Mucosa of descending colon (tissue), 3 donors: ENCODE measurements at places on chromosomes 3 and 15. TPM values are rescaled to one million over a fixed set of nuclear protein-coding genes. Genes with fewer than 3 reads are reported as not detected.

Gene HCLS1
- 32.1 TPM for total RNA-seq

Gene UROC1
- not detected for total RNA-seq

DNA sequence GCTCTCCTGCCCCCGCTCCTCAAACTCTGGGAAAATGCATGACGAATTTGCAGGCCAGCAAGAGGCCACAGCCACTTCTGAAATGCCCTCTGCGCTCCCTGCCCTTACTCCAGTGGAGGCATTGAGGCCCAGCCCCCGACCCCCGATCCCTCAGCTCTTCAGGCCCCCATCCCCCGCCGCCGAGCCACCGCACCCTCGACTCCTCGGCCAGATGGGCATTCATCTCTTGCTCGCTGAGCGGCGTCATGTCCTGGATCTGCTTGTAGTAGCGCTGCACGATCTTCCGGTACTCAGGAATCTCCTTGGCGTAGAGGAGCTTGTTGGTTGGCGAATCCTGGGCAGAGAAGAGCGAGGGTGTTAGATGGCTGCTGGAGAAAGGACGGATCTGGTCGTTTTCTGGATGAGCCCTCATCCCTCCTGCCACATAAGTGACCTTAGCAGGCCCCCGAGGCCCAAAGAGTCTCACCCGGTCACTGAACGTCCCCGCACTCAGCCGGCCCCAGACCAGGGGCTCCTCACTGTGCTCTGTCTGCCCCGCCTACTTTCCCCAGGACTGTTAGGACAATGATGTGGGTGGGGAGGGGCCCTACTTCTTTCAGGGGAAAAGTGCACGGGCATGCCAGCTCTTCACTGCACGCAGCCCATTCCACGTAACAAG is 14.0 kb downstream of the H1-8 start:
- DNase-seq: peak; percentile 49

- DNase-seq: no peak
Measured at GRCh38 chr3:14237457-14237856, 58.8 kb downstream of the LSM3 start.

Gene GASK1A
- 10.0 TPM for total RNA-seq

DNA sequence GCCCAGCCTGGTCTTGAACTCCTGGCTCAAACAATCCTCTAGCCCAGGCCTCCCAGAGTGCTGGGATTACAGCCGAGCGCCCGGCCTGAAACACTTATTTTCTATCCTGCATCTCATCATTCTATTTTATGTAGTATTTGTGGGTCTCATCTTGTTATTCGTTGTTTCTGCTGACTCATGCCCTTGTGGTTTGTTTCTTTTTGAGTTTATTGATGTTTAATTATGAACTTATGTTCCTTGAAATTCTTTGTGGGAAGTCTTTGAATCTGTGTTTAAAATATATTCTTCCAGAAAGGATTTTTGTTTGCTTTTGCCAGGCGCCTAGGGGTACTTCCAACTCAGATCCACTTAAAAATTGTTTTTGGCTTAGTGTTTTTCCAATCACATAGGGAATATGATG is 78.3 kb upstream of the C15orf39 start:
- DNase-seq: no peak

- peak; percentile 93 for DNase-seq
Measured at GRCh38 chr15:78000091-78000926, 77.2 kb downstream of the TBC1D2B start.

GRCh38 chr15:38551720-38552648 is 12.6 kb downstream of the RASGRP1 start:
- no peak for DNase-seq

Gene XIRP1
- total RNA-seq: not detected

Gene ADAMTS17
- 6.3 TPM for total RNA-seq

- no peak for DNase-seq
Measured at GRCh38 chr3:101979033-101979432, 129.7 kb downstream of the NFKBIZ start.

DNA sequence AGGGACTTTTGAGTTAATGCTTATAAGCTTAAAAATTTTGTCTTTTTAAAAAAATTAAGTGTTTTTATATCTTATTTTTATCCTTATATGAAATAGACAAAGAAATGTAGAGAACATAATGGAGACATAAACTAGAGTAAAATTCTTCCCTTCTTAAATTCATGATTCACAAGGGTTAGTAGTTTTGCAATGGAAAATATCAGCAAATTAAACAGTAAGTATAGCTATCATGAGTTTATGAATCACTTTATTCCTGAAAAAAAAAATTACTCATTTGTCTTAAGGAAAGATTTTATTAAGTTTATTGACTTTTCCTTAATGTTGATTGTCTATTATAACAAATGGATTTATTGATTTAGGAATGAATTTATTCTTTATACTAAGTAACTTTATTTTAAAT is 4.3 kb downstream of the ATP6V1A start:
- DNase-seq: no peak

DNA sequence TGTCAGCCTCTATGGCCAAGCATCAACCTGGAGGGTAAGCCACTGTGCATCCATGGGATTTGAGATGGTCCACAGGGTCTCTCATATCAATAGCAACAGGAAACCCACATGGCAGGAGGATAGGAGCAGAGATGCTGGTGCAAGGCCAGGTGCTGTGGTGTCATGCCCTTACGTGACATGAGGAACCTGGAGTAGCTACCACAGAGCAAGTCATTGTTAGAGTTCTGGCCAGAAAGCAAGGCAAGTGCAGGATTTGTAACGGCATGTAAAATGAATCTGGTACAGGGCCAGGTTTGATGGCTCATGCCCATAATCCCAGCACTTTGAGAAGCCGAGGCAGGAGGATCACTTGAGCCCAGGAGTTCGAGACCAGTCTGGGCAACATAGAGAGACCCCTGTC is 14.8 kb upstream of the ZNF774 start:
- DNase-seq: no peak

- DNase-seq: no peak
Measured at GRCh38 chr3:40574050-40574449, 49.3 kb downstream of the ZNF621 start.

DNA sequence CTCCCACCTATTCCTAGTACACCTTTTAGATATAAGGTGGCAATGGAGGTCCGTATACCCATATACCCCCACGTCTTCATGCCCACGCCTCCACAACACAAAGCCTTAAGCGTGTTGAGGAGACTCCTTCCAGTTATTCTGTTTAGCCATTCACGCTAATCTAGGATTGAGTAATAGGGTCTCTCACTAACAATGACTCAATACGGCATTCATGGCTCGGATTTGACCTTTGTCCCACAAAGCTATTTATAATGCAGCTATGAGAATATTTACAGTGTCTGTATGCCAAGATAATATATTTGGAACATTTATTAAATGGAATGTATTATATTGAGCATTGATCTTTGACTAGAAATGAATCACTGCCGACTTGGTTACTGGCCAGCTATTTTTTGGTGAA is 215.8 kb downstream of the KCNH8 start:
- DNase-seq: no peak

DNA sequence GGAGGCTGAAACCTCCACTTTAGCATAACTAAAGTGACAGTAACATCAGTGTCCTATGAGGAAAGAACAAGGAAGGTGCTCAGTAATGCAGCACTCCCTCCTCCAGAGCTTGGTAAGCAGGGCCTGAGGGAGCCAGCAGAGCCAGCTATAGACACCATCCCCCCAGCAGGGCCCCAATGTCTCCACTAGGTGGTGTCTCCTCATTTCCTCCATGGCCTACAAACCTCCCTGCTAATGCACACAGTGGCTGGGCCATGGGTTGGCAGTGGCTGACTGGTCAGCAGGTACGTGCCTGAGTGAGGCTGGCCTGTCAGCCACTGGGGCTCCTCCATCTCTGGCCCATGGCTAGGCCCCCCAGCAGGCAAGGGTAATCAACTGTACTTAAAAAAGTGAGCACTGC is 13.6 kb downstream of the MRPS25 start:
- peak; percentile 44 for DNase-seq

GRCh38 chr15:59501597-59501996 is 63.6 kb downstream of the FAM81A start:
- DNase-seq: peak; percentile 66

GRCh38 chr15:85615930-85616329 is 178.8 kb downstream of the KLHL25 start:
- no peak for DNase-seq

DNA sequence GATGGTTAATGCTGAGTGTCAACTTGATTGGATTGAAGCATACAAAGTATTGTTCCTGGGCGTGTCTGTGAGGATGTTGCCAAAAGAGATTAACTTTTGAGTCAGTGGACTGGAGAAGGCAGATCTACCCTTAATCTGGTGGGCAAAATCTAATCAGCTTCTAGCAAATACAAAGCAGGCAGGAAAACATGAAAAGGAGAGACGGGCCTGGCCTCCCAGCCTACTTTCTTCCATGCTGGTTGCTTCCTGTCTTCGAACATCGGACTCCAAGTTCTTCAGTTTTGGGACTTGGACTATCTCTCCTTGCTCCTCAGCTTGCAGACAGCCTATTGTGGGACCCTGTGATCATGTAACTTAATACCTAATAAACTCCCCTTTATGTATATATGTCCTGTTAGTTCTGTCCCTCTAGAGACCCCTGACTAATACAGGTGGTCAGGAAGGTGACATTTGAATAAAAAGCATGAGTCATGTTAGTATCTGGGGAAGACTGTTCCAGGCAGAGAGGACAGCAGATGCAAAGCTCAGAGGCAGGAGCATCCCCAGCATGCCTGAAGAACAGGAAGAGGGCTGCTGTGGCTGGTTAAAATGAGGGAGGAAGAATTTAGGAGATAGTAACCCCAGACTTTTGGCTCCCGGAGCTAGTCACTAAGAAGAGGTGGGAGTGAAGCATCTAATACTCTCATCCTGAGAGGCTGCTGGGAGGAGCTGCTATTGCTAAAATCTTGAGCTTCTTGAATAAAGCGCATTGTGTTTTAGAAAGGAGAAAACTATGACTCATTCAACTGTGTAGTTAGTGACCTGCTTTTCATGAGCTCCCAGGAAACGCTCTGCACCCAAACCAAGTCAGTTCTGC is 207.4 kb upstream of the HES1 start:
- no peak for DNase-seq

Gene DIS3L
- 31.9 TPM for total RNA-seq

- peak; percentile 74 for DNase-seq
Measured at GRCh38 chr3:169146179-169146665, 517.3 kb downstream of the MECOM start.

Gene IL20RB
- 0.60 TPM for total RNA-seq

Gene RTF1
- total RNA-seq: 50.2 TPM

DNA sequence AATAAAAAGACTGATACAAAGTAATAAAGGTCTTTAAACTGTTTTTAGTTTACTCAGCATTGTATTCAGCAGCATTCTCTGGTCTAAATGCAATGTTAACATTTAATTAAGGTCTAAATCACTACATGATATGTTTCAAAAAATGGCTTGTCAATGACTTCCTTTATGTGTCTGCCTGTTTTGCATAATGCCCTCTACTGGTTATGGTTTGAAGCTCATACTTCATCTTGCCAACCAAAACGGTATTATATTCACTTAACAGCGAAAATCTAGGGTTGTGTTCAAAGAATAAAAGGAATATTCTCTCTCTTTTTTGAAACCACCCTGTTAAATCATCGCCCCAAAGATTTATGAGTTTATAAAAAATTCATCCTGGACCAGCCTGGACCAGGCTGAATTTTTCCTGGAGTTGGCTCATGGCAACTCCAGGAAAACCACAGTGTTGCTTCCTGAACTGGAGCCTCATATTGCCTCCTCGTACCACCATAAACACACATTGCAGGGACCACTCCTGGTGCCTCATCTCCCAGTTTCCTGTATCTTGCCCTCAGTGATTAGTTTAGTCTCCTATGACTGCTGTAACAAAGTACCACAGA is 6.7 kb upstream of the NCEH1 start:
- no peak for DNase-seq

DNA sequence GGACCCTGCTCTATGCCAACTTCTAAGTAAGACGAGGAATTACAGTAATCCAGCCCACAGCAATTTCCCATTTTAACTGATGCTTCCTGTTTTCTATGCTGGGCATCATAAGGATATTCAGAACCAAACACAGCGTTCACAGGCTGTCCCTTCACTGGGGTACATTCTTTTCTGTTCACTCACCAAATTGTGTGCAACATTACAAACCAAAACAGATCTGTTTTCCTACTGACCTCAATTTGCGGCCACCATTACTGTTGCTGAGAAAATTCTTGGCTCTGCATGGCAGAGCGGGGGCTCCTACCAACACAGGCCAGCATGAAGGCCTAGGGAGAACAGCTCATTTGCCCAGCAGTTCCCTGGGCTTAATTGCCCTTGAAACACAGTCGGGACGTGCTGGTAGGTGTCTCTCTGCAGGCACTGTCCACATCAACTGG is 76.5 kb downstream of the MYO1E start:
- DNase-seq: no peak

- DNase-seq: no peak
Measured at GRCh38 chr3:152030320-152030719, 156.9 kb downstream of the SUCNR1 start.

GRCh38 chr3:87298111-87298718 is 21.8 kb upstream of the POU1F1 start:
- DNase-seq: no peak

DNA sequence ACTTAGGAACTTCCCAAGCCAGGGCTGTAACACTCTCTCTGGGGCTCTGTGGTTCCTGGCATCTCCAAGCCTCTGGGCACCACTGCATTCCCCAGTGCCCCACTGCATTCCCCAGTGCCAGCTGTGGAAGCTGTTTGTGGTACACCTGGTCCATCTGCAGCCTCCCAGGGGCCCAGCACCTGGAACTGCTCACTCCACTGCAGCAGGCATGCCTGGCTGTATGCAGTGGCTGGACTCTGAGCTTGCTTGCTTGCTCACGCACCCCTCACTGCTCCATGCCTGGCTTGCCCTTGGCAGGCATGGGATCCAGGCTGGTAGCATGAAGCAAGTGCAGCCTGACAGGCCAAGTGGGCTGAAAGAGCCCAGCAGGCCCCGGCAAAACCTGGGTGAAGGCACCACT is 512.1 kb downstream of the SQOR start:
- DNase-seq: no peak
